ENCODE measurements at places on chromosomes 4 and X. TPM values are rescaled to one million over a fixed set of nuclear protein-coding genes. Genes with fewer than 3 reads are reported as not detected.

DNA sequence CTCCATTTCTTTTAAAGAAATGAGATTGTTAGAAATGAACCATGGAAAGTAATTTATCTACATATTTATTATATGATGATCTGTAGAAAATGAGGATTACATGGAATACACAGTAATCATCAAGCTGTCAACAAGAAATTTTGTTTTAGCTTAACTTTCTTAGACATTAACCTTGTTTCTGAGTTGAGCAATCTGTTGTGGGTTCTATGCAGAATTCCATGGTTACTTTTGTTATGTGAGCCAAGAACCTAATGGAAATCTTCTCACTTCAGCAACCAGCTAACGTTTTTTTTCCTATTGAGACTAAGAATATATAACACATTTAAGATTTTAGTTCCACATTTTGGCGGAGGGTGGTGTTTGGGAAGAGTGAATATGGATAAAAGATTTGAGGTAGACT is 136.1 kb upstream of the SLC4A4 start:
- no peak for DNase-seq

ZNF182 gene
- 9.0 TPM for polyA plus RNA-seq

DNA sequence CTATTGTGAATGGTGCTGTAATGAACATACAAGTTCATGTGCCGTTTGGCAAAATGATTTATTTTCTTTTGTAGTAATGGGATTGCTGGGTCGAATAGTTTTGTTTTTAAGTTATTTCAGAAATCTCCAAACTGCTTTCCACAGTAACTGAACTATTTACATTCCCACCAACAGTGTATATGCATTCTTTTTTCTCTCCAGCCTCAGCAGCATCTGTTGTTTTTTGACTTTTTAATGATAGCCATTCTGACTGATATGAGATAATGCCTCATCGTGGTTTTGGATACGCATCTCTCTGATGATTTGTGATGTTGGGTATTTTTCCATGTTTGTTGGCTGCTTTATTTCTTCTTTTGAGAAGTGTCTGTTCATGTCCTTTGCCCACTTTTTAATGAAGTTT is 246.3 kb upstream of the ADGRL3 start:
- DNase-seq, result no peak

CEP135 gene
- polyA plus RNA-seq, result 22.1 TPM

- DNase-seq, result no peak
These were observed 1525.7 kb upstream of the TENM3 start for GRCh38 chr4:180717451-180718033.

SPATA4 gene
- 1.4 TPM for polyA plus RNA-seq

DNA sequence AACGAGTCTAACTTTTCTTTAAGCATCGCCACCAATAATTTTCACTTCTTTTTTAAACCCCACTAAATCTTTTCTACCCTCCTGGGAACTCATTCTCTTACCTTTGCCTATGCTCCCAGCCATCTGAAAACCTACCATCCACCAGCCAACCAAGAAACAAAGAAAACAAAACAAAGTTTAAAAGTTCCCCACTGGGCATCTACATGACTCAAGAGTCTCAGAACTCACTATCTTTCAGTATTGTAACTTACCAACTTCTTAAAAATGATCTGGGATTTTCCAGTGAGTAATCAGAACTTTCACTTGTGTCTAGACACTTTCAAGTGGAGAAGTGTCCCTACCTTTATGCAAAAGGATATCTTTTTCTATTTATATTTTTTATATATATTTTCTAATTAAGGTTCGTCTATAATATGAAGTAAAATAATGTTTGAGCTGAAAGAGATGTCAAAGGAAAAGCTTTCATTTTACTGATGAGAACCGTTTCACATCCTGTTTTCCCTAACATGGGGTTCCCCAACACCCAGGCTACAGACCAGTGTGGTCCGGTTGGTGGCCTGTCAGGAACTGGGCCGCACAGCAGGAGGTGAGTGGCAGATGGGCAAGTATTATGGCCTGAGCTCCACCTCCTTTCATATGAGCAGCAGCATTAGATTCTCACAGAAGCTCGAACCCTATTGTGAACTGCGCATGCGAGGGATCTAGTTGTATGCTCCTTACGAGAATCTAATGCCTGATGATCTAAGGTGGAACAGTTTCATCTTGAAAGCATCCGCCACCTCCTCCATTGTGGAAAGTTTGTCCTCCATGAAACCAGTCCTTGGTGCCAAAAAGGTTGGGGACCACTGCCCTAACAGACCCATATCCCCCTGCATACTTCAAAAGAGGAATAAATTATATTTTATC is 9.8 kb upstream of the TIGD2 start:
- DNase-seq, result no peak
